ENCODE measurements at places on chromosomes 11 and 22.
A peak's percentile ranks its signal among the peaks of the same experiment; 100 is the strongest.

DNA sequence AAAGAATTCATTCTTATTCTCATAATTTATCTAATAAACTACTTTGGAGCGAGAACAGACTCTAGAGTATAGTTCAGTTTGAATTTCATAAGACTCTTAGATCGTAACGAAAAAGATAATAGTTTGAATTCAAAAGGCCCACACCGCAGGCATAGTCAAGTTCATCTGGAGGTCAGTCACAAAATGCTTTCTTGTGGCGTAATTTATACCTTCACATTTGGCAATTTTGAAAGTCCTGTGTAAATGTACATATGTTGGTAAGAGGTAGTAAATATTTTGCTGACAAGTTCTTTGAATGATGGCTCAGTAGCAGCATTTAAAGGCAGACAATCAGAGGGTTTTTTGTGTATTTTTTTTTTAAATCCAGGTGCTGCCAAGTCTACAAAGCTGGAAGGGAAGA lies 88.1 kb downstream of the TEAD1 start:
- no peak for DNase-seq

DNA sequence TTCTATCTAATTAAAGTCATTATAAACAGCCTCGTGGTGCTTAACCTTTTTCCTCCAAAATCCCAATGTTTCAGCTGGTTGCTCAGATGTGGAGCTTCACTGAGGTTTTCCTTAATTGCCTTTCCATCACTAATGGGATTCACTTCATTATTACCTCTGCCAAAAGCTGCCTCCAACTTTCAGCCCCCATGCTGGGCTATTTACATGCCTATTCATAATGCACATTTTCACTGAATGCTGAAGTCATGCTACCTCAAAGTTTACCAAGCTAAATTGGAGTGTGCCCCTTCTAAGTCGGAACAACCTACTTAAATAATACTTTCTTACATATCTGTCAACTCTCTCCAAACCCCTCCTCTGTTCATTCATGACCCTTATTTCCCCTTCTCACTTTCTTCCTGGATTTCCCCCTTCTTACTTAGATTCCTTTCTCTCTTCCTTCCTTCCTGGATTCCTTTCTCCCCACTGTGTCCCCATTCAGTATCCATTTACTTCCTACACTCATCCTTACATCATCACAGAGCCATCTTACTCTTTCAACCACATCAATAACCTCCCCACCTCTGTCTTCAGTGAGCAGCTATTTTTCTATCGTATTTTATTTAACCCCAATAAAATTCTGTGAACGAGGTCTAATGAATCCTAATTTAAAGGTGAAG lies 887.3 kb upstream of the TENM4 start:
- no peak for DNase-seq

DNA sequence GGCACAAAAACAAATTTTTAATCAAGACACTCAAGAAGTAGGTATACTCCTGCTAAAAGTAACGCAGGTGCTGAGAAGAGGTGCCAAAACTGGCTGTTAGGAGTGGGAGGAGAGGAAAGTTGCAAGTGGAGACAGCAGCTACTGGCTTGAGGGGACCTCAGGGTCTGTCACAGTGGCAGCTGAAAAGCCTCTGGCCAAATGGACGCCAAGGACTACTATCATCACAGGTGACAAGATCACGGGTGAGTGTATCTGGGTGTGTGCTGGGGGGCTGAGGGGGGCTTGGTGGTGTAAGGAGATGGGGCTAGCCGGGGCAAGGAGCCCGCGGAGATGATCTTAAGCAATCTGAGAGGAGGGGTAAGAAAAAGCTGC lies 687 bp downstream of the ZNF202 start:
- DNase-seq: no peak

DNA sequence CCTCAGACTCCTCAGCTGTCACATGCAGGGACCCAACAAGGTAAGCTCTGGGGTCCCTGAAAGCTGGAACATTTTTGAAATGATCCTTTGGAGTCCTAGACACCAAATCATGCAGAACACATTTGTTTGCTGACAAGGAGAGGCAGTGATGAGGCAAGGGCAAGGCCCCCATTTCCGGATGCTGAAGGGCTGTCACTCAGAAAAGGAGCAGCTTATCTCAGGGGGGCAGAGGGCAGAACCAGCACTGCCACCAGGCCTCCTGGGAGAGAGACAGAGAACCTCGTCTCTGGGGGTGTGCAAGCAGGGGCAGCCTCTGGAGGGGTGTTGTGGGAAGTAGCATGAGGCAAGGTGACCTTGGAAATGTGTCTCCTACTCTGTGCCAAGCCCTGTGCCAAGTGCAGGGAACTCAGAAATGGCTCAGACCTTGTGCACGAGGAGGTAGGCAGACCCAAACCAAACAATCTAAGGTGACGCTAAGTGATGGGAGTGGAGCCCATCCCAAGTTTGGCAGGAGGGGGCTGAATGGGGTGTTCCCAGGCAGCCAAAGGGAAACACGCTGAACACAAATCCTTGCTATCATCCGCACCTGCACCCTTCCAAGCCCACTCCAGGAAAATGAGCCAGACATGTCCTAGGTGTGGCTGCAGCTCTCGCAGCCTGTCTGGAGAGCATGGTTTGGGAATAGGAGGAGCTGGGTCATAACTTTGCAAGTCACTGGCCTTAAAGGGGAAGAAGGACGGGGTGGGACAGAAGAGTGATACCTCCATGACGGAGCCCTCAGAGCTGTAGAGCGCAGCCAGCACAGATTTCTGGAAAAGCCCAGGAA lies 94.2 kb downstream of the PDE2A start:
- peak; percentile 48 for DNase-seq

DNA sequence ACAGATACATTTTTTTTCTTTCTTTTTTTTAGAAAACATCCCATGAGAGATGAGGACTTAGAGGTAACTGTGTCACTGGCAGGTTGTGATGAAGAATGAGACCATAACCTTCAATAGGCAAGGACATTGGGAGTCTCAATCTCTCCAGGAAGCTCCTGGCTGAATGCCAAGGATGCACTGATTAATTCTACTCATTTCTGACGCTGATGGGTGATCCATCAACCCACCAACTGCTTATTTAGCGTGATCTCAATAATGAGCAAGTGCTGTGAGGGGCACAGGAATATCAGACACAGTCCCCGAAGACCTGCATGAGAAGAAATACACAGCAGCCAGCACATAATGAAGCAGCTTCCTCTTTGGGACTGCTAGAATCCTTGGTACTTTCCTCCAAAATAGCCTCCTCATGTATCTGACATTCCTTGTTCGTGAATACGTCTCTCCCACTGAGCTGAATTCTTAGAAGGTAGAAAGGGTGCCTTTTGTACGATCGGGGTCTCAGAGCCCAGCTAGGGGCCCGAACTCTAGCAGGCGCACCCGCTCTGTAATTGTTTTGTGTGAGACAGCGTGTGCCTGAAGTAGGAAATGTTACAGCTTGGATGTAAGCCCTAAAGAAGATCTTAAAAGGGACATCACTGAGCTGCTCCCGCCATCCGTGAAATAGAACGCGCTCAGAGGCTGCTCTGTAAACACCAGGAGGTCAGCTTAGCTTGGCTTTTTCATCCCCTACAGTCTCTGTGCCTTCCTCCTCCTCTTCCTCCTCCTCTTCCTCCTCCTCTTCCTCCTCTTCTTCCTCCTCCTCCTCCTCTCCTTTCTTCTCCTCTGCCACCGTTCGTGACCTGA lies 7.2 kb downstream of the CLMP start:
- DNase-seq: peak; percentile 57

- no peak for DNase-seq
Observed at GRCh38 chr11:58912124-58912523, 27.2 kb upstream of the GLYATL1 start.

DNA sequence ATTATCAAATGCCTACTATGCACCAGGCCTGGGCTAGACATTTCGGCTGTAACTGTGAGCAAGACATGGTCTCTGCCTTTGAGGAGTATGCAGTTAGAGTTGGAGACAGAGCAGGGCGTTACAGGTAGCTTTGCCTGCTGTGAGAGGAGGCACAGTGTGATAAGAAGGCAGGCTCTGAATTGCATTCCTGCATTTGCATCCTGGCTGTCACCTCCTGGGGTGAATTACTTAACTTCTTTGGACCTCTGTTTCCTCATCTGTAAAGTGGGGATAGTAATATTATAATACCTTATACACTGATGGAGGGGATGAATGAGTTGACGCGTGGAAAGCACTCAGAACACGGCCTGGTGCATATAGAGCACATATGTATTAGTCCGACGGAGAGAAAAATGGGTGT lies 118.1 kb upstream of the ARHGAP20 start:
- no peak for DNase-seq

GRCh38 chr22:25039754-25040153 lies 87.2 kb downstream of the KIAA1671 start:
- DNase-seq: no peak

GRCh38 chr11:126924376-126925040 lies 76.1 kb downstream of the KIRREL3 start:
- no peak for DNase-seq

DNA sequence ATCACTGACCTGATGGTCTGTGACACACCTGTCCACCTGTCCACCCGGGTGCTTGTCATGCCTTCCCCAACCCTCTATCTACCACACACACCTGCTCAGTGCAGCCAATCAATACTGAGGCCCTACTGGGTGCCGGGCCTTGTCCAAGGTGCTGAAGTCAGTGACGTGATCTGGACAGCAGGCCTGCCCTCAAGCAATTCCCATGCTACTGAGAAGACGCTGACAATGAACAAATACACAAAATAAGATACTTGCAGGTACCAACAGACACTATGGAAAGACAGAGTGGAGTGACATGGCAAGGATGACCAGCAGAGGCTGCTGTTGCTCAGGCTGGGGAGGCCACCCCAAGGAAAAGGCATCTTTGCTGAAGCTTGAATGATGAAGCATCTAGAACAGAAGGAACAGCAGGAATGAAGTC lies 21.2 kb downstream of the PLAAT3 start:
- no peak for DNase-seq

DNA sequence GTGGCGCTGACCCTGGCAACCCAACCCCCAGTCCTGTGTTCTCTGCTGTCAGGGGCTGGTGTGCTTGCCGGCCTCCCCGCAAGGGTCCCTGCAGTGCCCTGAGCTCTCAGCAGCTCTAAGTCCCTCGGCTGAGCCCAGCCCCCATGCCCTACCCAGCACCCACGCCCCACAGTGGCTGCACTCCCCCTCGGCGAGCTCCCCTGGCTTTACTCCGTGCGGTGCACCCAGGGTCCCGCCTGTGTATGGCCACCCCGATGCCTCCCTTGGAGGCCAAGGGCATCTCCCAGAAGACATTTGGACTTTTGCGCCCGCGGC lies 72.5 kb upstream of the SHISAL1 start:
- no peak for DNase-seq

DNA sequence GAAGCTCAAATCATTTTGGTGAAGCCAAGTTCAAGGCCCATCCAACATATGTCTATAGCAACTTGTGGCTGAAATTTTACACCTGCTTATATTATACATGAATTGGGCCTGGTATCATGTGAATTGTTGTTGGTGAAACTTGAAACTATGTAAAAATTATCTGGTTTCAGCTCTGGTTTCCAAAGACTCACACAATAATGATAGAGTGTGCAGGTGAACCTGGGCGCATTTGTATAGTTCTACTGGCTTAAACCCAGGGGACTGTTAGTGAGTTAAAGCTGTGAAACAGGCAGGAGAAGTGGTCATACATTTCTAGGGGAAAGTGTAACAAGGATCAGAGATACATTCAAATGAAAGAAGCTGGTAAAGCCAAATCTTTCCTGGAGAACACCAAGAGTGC lies 627.3 kb downstream of the METTL15 start:
- DNase-seq: no peak

- DNase-seq: no peak
Observed at GRCh38 chr11:35546317-35546716, 20.9 kb upstream of the PAMR1 start.

DNA sequence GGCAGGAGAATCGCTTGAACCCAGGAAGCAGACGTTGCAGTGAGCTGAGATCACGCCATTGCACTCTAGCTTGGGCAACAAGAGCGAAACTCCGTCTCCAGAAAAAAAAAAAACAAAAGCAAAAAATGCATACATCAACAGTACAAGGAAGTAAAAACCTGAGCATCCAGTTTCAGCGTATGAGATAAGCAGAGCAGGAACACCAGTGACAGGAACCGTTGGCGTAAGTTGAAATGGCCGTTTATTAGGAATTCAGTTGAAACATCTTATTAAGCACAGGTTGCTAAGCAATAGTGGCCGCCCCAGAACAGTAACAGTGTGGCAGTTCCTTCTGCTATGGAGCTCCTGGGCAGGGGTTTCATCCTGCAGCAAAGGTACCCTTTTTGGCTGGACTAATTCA lies 4.0 kb upstream of the L3MBTL2 start:
- DNase-seq: no peak

GRCh38 chr11:129460714-129461113 lies 85.1 kb downstream of the BARX2 start:
- DNase-seq: no peak

- DNase-seq: no peak
Observed at GRCh38 chr11:112300094-112300786, 39.6 kb upstream of the PLET1 start.

DNA sequence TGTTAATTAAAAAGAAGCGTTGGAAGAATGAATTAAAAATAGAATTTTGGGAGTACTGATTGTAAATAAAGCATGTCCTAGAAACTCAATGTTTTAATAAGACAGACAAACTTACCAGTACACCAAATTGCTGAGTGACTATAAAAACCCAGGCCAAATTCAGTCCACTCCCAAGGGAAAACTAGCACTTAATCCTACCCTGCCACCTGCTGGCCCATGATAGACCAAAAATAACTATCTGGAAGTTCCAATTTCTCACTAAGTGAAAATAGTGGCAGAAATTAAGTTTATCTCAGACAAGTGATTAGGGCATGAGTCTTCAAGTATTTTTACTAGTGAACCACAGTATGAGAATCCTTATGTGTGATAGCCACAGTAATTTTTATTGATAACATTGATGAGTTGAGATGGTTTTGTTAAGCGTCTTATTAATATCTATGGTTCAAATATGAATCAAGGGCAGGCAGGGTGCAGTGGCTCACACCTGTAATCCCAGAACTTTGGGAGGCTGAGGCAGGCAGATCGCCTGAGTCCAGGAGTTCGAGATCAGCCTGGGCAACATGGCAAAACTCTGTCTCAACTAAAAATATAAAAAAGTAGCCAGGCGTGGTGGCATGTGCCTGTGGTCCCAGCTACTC lies 9.8 kb upstream of the DDX10 start:
- DNase-seq: no peak

GRCh38 chr11:96055706-96056387 lies 131.9 kb upstream of the MTMR2 start:
- DNase-seq: no peak

DNA sequence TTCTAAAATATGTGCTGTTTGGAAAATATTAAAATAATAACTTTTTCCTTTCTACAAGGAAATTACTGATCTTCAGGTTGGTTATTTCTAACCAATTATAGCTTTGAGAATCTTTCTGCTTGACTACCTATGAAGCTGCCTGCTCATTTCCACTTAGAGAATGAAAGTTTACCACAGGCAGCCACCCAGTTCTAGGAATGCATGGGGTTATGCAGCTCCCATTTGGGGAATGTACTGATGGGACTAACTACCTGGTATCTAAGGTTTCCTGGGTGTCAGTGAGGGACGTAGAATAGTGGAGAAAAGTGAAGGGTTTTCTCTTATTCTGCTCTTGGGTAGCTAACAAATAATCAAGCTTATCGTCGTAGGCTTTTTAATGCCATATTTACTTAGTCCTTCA lies 73.4 kb downstream of the DEUP1 start:
- no peak for DNase-seq

- no peak for DNase-seq
Observed at GRCh38 chr11:21963013-21963412, 229.9 kb upstream of the ANO5 start.
